ENCODE measurements at places on chromosomes 4 and X.

DNA sequence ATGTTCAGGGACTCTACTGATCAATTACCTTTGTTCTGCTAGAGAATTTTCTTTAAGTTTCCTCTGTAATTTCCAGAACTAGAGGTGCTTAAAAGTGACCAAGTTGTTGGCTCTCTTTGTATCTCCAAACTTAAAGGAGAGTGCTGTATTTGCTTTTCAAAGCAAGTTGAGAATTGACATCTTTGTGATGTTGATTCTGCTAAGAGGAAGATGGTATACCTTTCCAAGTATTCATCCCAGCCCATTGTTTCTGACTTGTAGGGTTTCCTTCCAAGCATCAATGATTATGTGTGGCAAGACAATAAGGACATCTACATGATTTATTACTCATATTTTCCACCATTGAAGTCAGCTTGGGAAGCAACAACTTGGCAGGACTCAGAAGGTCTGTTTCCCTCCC lies 190.6 kb downstream of the GC start:
- DNase-seq, result no peak

- DNase-seq, result no peak
Measured at GRCh38 chr4:187000281-187000680, 276.6 kb upstream of the FAT1 start.

DNA sequence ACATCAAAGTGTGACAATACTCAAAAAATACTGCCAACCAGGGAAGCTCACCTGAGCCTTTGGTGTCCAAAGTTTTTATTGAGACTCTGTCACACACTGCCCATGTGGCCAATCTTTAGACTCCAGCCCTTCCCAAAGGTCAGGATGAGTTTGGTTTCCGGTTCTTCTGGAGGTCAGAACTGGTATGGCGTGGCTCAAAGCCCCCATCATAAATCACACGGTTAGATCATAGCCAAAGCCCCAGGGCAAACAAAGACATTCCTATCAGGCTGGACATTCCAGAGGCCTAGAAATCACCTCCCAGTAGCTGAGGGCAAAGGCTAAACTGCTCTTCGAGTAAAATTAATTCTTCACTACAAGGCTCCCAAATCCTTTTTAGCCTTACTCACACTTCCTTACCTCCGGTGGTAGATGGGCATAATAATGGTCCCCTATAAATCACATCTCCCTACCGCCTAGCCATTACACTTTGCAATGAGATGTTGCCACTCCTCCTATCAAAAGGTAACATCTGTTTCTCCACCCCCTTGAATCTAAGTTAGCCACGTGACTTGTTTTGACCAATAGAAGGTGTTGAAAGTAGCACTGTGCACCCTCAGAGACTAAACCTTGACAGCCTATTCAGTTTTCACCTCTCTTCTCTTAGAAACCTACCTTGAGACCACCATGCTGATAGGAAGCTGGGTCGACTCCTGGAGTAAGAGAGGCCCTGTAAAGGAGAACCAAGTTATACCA lies 137.8 kb upstream of the DUSP21 start:
- DNase-seq, result no peak

GRCh38 chrX:136747003-136747986 lies 33.4 kb downstream of the ARHGEF6 start:
- no peak for DNase-seq

GRCh38 chr4:47933840-47934239 lies 19.5 kb upstream of the NFXL1 start:
- no peak for DNase-seq

- DNase-seq, result no peak
Measured at GRCh38 chrX:119989905-119990555, 46.5 kb upstream of the NKAP start.

- DNase-seq, result no peak
Measured at GRCh38 chr4:76293772-76294171, 12.8 kb upstream of the STBD1 start.

DNA sequence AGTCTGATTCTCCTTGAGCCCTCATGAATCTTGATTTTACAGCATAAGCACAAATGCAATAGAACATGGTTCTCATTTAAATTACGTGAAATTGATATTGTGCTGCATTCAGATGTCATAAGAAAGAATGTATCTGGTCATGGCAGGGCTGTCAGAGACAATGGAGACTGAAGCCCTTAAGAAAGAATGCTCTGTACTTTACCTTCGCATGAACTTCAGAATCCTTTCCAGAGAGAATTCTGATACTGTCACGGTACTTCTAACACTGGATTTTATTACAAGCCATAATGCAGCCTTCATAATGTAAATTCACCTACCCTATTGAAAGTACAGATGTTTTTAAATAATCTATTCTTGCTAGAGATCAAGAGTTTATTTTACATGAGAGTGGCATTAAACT lies 677.9 kb upstream of the ADGRL3 start:
- DNase-seq, result no peak

DNA sequence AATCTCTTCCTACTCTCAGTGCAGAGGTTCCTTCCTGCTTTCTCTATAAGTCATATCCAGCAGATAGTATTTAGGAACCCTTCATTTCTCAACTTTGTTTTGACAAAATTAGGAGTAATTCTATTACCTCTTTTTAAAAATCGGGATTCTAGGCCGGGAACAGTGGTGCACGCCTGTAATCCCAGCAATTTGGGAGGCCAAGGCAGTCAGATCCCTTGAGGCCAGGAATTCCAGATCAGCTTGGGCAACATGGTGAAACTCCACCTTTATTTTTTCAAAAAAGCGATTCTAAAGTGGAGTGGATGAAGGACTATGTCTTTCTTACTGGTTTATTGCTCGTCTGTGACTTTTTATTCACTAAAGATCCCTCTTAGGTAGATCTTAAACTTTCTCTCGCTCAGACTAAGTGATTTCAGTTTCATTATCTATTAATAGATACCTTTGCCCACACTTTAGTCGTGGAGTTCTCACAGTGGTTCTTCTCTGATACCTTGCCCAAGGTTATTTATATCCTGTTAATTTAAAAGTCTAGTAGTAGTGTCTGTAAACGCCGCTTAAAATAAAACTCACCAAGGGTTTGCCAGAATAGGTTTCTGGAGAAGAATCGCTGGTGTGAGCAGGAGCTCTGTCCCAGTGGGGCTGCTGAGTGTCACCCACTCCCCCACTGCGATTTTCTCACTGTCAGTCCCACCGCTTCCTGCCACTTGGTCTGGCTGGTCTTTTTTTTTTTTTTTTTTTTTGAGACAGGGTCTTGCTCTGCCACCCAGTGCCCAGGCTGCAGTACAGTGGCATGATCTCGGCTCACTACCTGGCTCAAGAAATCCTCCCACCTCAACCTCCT lies 27.0 kb upstream of the TMEM131L start:
- no peak for DNase-seq

DNA sequence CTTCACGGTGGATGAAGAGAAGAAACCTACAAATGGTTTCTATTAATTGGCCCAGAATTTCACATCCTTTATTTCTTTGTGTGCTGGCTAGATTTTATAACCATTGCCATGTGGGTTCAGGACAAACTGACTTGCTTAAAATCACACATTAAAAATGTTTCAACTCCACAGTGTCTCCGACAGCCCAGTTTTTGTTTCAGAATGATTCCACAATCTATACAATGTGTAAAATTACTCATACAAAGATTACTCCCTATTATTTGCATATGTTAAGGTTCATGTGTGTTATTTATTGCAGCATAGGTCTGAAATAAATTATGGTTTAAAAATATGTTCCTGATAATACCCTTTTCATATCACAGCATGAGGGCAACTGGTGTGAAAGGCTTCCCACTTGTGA lies 20.6 kb downstream of the DCHS2 start:
- DNase-seq, result no peak

GRCh38 chr4:73609706-73610105 lies 10.5 kb downstream of the RASSF6 start:
- no peak for DNase-seq

- DNase-seq, result no peak
Measured at GRCh38 chrX:75361788-75362187, 87.9 kb downstream of the UPRT start.

DNA sequence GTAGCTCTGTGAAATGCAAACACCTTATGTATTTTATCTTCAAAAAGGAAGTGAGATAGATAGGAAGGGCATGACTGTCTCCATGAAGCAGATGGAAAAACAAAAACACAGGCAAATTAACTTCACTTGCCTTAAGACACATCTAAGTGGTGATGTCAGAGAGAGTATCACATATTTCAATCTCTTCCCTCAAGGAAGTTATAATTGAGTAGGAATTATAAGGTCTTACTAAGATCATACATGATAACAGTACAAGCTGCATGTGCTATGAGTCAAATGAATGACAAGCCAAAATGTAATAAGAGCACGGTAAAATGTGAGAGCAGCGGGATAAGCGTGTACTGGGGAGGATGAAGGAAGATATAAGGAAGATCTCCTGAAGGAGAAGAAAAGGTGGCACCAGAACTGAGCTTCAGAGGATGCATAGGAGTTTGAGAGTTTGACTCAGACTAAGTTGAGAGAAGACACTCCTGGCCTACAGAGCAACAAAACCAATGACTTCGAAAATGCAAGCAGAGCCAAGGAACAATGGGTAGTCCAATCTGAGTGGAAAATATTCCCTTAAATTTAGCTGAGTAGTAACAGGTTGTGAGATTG lies 43.3 kb upstream of the GALNT7 start:
- DNase-seq, result no peak

GRCh38 chr4:53682196-53682595 lies 90.9 kb upstream of the LNX1 start:
- DNase-seq, result no peak

GRCh38 chrX:112834031-112834845 lies 6.4 kb downstream of the AMOT start:
- DNase-seq, result no peak

DNA sequence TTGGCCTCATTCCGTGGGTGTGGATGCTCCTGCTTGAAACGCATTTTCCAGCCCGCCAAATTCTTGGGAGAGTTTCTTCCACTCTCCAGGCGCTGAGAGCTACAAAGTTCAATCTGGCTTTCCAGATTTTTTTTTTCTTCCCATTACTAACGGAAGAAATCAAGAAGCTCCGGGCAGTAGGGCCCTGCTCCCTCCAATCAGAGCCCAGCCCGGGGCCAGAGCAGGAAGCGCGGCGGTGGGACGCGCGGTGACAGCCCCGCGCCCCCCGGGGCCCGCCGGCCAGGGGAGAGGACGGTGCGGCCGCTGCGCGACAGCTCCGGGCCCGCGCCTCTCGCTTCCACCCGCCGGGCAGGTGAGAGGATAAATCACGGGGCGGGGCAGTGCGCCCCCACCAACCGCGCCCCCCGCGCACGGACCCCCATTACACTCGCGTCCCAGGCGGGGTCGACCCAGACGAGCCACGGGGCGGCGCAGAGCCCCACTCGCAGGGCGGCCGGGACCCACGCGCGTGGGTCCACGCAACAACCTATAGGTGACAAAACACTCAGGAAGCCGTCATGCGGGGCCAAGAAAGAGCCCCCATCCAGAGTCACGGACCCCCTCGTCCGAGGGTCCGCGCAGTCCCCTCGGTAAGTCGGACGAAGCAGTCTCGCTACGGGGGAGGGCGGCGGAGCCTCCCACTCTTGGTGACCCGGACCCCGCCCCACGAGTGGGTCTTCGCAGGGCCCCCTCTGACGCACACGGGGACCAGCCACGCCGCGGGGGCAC lies 868 bp downstream of the AFAP1 start:
- no peak for DNase-seq

DNA sequence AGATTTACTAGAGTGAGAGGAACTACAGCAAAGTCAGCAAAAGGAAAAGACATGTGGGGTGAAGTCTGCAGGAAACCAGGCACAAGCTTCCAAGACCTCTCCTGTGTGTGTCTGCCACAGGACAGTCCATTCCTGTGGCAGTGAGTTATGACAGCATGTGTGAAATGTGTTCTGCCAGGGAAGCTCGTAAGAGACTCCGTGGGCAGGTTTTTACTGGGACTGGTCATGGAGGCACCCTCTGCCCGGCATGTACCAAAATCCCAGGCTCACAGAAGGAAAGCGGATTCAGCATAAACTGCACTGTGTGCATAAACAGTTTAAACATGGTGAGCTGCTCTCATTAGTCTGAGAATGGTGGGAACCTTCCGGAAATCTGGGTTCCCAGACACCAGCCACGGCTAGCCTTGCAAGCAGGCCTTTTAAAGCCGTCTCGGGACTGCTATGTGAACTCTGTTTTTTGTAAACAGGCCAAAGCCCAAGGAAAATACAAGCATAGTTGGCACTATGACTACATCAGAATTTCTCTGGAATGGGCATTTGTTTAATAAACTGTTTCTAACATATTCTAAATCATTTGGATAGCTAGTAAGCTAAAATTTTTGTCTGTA lies 288.5 kb downstream of the TENM3 start:
- DNase-seq, result no peak

DNA sequence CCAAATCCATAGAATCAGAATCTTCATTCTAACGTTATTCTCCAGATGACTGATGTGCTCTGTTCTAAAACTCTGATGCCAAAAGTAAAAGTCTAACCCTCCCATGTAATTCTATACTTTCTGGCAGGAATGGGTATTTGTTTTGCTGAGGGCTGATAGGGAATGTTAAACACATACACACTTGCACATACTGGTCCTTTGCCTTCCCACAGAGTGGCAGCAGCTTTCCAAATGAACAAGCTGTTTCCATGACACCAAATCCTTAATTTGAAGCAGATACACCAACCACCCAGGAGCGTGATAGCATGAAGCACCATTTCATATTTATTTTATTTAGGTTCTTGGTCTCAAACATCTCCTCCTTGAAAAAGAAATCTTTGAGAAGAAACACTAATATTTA lies 155.5 kb upstream of the PRDX4 start:
- no peak for DNase-seq

GRCh38 chrX:48487362-48487798 lies 11.4 kb downstream of the FTSJ1 start:
- DNase-seq, result no peak

- DNase-seq, result no peak
Measured at GRCh38 chrX:121802881-121803412, 755.5 kb downstream of the GLUD2 start.

- no peak for DNase-seq
Measured at GRCh38 chr4:178784491-178784890, 1342.3 kb upstream of the AGA start.

DNA sequence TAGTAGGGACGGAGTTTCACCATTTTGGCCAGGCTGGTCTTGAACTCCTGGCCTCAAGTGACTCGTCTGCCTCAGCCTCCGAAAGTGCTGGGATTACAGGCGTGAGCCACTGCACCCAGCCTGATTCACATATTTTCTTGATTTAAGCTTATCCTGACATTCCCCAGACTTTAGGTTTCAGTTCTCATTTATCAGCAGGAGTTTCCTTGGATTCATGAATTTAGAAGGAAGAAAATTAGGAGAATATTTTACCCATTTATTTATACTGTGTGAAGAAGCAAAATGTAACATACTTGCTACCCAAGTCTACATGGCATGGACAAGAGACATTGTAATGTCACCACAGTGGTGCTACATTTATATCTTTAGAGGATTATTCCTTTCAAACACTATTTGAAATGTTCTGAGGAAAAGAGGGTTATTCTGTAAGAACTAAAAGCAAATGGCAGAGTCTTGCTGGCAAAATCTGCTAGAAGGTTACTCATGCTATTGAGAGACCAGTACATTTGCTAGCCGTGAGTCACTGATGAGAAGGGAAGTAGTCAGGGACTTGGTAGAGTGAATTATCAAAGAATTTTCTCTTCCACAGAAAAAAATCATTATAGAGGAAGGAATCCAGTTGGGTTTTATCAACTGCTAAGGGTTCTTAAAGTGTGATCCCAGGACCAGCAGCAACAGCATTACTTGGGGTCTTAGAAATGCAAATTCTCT lies 26.1 kb upstream of the CFAP299 start:
- no peak for DNase-seq

GRCh38 chr4:13493793-13494192 lies 9.7 kb upstream of the RAB28 start:
- DNase-seq, result no peak
